ENCODE measurements at places on chromosomes 5 and 9. TPM values are rescaled to one million over a fixed set of nuclear protein-coding genes. Genes with fewer than 3 reads are reported as not detected.

DNA sequence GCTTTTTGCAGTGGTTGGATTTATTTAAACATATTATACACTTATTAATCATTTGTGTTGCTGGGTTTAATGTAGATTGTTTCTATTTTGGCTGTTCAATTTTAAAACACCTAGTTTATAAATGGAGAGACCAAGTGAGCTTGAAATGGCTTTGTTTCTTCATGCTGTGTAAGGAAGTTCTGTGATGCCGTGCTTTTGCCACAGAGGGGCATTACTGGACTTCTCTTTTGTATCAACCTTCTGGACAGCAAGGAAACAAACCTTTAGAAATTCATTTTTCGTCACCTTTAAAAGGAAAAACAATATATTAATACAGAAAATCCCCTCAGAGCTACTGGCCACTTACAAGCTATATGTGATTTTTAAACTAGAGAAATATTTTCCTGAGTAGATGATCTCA, 81.9 kb downstream of the DMRTA1 start:
- DNase-seq: no peak

GRCh38 chr9:112689161-112689740, 28.7 kb downstream of the INIP start:
- DNase-seq: no peak

GRCh38 chr9:108040783-108041182, 551.2 kb upstream of the KLF4 start:
- no peak for DNase-seq

DNA sequence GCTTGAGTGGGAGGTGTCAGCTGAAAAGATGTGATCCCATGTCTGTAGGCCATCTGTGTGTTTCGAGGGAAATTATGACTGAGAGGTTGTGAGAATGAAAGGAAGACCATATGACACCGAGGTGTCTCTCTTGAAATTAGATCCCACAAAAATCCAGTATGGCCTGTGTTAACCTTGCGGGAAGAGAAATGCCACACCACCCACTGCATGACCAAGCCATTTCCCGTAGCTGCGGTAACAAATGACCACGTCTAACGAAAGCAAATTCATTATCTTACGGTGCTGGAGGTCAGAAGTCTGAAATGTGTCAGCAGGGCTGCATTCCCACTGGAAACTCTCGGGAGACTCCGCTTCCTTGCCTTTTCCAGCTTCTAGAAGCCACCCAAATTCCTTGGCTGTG, 11.6 kb downstream of the C9orf57 start:
- no peak for DNase-seq

GRCh38 chr5:126364206-126364902, 58.9 kb upstream of the GRAMD2B start:
- no peak for DNase-seq

Gene NEUROG1
- not detected for total RNA-seq

Gene BAAT
- 117 TPM for total RNA-seq

Gene SV2C
- total RNA-seq: 0.20 TPM

DNA sequence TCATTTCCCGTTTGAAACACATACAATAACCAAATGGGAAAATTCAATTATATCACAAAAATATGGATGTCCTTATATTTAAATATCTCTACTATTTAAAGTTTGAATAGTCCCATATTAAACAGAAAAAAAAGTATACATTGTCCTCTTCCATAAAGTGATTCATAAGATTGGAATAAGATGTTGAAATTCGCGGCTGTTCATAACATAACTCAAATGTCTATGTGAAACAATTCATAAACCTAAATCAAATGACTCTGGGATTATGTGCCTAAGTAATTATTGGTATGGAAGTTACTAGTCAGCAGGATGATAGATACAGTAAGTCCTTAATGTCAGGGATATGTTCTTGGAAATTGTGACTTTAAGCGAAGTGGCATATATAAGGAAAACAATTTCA, 3.9 kb upstream of the EFNA5 start:
- DNase-seq: no peak

Gene SLC6A7
- not detected for total RNA-seq

DNA sequence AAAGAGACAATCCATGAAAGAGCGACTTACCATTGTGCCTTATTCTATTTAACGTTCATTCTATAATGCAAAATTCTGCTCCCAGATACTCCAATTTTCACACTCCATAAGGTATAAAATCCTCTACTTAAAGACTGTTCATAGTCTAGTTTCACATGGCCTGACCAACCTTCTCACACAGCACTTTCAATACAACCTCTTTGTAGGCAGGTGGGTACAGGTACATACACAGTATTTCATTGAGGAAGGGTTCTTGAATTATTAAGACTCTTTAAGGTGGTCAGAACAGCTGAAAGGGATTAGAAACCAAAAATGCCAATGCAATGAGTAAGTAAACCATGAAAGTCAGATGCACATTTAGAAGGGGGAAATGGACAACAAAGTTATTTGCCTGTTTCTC, 352.0 kb downstream of the PARP8 start:
- no peak for DNase-seq

Gene TPPP
- total RNA-seq: 9.9 TPM

Gene AGXT2
- 6.6 TPM for total RNA-seq

- DNase-seq: no peak
Measured at GRCh38 chr9:21154018-21154608, 12.3 kb downstream of the IFNA21 start.

DNA sequence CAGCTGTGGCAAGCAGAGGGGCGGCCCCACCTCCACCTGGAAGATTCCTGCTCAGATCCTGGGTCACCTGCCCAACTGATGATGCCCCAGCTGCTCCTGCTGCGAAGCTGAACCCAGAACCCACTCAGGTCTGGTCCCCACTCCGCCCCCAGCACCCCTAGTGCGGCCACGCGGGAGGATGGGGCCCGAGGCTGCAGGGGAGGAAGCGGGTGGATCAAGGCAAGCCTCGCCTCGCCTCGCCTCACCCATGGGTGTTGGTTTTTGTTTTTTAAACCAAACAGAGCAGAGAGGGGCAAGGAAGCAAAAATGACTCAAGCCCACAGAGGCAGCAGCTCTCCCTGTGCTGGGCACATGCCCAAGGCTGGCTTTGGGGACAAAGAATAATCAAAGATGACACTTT, 23.2 kb downstream of the ABO start:
- DNase-seq: no peak

DNA sequence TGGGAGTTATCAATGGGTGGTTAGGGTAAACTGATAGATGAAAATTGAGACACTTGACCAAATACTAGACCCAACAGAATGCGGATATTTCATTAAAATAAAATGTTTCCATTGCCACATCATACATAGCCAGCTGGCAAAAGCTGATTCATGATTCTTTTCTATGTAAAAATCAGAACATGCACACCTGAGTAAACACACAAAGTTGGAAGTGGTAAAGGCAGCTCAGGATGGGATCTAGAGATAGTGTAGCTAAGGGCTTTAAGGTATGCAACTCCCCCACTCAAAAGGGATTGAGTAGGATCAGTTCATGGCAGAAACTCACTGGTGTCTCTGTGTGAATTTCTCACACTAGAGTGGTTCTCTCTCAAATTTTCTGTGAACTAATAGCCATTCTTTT, 541.1 kb upstream of the GRAMD2B start:
- DNase-seq: no peak

- DNase-seq: no peak
Measured at GRCh38 chr5:22505891-22506290, 347.3 kb downstream of the CDH12 start.

Gene NOXA1
- 36.7 TPM for total RNA-seq

Gene BRINP1
- 0.46 TPM for total RNA-seq

Gene ANKDD1B
- total RNA-seq: 0.43 TPM

DNA sequence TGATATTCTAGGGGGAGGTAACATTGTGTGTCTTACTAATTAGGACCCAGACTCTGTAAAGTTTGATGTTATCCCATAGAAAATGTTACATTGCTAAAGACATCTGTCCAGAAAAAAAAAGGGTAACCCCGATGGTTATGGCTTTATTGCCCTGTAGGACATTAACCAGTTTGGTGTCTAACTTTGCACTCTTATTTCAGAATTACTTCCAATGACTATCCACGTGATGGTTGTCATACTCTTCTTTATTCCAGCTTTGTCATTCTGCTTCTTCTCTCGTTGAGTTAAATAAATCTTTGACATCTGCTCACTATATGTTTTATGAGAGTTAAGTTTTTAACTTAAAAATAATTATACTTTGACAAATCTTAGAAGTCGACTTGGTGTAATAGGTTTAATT, 180.4 kb upstream of the ANKRD55 start:
- no peak for DNase-seq

Data from mucosa of gallbladder (tissue), 1 donor.